A172 (cell line): ENCODE measurements at places on chromosomes 4 and X. TPM values are rescaled to one million over a fixed set of nuclear protein-coding genes. Genes with fewer than 3 reads are reported as not detected.

- no peak for DNase-seq
Observed at GRCh38 chr4:14065406-14065805, 437.9 kb upstream of the BOD1L1 start.

DNA sequence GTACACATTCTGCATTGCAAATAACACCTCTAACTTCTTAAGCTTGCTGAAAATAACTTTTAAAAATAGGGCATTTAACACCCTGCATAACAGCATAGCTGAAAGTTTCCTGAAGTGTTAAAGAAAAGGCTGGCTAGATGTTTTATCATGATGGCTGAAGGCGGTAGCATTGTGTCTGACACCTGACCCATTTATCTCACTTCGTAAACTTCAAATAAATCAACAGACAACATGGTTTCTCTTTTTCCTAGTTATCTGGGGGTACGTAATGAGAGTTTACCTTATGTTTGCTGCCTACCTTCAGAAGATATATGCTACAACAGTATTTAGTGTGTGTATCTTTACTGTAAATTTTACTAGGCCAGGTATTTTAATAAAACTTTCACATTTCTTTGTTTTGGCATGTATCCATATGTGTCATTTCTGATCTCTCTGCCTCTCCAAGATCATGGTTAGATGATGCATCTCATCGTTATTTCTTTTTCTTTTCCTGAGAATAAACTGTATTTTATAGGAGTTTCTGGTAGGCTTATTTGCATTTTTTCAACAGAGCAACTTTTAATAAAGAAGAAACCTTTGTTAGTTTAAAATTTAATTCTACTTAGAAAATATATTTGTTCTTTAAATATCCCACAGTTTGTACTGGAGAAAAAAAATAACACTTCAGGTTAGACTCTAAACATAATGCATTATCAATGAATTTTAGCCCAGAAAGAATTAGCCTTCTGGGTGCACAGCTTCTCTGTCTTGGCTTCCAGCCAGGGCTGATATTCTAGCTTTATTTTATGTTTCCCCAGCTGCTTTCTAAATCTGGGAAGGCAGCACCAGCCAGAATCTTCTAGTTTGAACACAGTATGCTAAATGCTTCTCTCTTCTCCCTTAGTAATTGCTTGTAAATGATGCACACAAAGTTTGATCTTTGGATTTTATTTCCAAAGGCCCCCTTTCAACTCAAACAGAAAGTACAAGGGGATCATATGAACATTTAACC, 2.9 kb downstream of the NDST4 start:
- no peak for DNase-seq

DNA sequence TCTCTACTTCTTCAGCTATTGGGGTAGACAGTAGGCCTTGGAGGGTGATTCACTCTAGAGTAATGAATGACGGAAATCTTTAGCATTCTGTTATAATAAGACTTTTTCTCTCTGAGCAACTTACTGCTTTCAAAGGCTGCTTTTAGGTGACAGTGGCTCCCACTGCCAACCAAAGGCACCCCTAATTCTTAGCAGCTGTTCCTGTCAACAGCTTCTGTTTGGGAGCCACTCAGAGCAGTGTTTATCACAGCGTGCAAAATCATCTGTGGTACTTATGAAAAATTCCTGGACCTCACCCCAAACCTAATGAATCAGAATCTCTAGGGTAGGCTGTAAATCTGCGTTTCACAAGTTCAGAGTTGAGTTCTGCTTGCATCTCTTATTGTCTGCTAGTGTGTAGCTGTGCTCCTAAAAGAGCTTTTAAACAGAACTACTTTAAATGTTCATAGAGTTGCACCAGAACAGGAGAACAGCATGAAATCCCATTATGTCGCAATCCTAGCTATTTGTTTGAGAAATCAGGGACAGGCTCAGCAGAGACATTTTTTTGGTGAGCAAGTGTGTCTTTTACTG, 52.8 kb upstream of the POU4F2 start:
- DNase-seq, result peak; percentile 16

GRCh38 chr4:114396808-114397207, 201.8 kb upstream of the UGT8 start:
- DNase-seq, result no peak

DNA sequence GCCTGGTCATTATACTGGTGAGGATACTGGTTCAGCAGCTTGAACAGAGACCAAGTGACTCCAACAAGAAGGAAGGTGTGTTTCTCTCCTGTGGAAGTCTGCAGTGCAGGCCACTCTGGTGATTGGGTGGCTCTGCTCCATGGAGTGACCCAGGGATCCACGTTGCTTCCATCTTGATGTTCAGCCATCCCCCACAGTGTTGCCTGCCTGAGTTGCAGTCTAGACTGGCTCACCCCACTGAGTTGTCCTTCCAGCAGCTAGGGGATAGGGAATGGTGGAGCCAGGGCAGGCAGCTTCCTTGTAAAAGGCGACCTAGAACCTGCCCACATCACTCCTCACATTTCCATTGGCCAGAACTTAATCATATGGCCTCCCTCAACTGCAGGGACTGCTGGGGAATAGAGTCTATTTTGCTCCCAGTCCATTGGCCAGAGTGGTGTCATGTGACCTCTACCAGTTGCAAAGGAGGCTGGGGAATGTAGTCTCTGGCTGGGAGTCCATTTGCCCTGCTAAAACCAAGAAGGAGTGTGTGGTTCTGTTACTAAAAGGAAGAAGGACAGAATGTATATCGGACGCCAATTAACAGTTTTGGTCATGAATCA, 8.0 kb downstream of the MAN2B2 start:
- DNase-seq, result peak; percentile 38

- no peak for DNase-seq
Observed at GRCh38 chrX:11472381-11472780, 179.2 kb downstream of the AMELX start.

- DNase-seq, result no peak
Observed at GRCh38 chr4:76874176-76874575, 23.8 kb downstream of the SOWAHB start.

DNA sequence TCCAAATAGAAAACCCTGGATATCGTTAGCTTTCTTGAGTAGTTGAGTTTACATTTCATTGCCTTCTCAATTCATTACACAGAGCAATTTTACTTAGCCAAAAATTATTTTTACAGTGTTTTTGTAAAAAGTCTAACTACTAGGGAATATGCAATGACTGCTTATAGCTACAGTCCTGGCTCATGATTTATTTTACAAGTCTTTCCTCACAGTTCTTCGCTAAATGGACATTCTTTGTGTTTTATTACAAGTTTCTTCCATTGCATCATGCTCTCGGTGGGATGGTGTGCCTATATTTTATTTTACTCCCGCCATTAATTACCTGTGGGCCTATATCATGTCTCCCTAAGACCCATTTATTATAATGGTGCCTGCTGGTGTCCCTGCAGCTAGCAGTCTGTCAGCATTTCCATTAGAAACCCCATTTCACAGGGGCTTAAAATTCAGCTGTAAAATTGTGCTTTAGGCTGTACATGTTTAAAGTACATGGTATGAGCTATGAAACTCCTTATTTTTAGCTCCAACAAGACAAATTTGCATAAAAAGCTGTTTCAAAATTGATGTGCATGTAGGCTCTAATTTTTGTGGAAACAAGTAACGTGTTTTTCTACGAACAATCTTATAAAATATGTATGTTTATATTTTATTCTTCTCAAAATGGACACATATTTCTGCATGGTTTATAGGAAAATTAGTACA, 227.4 kb downstream of the SLC7A11 start:
- no peak for DNase-seq

DNA sequence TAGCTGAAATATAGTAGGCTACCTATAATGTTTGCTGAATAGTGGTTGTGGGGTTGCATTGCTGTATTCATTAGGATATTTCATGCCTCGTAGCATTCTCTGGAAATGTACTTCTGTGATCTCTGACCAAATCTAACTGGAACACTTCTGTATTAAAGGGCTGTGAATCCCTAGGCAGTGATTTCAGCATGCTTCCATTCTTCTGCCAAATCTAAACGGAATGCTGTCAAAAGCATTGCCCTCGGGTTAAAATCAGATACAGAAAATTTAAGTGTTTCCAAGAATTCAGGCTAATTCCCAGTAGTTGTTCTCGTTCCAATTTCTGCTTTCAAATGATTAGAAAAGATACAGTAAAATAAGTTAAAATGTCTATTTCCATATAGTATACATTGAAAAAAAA, 1847.5 kb upstream of the IGFBP7 start:
- DNase-seq, result no peak

- no peak for DNase-seq
Observed at GRCh38 chrX:136589966-136590365, 58.0 kb downstream of the VGLL1 start.

- no peak for DNase-seq
Observed at GRCh38 chr4:42945874-42946273, 53.4 kb downstream of the GRXCR1 start.

- no peak for DNase-seq
Observed at GRCh38 chr4:109554971-109555370, 5.1 kb upstream of the MCUB start.

DNA sequence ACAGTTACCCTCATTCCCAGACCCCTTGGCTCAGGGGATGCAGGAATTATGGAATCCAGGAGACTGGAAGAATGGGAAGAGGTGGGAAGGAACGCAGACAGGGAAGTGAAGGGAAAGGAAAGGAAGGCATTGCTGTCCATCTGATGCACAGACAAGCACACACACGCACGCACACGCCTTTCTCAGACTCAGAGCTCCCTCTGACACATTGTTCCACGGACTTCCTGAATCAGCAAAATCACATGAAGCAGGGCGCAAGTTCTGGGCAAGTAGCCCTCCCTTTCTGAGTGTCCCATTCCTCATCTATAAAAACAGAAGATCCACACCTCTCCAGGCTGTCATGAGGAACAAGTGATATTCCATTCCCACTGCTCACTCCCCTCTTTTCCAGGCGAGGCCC, 13.2 kb downstream of the IQSEC2 start:
- DNase-seq, result no peak

GRCh38 chr4:112853662-112854256, 195.7 kb upstream of the ANK2 start:
- DNase-seq, result no peak

DNA sequence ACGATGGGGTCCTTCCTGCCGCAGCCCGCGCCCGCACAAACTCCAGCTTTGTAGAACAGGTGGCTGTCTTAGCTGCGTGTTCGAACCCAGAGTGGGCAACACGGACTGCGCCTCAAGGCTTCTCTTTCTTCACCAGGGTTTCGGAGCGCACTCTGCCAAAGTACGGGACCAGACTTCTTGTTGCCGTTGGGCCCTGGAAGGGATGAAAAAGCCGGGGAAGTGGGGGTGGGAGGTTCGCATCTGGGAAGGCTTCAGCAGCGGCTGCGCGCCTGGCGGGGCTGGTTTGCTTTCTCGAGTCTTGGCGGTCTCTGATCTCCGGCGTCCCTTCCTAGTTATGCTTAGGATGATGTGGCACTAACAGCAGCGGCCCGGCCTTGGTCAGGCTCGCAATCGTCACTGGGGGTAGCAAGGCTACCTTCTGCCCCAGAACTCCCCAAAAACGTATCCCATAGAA, 673 bp downstream of the PARM1 start:
- DNase-seq, result no peak

DNA sequence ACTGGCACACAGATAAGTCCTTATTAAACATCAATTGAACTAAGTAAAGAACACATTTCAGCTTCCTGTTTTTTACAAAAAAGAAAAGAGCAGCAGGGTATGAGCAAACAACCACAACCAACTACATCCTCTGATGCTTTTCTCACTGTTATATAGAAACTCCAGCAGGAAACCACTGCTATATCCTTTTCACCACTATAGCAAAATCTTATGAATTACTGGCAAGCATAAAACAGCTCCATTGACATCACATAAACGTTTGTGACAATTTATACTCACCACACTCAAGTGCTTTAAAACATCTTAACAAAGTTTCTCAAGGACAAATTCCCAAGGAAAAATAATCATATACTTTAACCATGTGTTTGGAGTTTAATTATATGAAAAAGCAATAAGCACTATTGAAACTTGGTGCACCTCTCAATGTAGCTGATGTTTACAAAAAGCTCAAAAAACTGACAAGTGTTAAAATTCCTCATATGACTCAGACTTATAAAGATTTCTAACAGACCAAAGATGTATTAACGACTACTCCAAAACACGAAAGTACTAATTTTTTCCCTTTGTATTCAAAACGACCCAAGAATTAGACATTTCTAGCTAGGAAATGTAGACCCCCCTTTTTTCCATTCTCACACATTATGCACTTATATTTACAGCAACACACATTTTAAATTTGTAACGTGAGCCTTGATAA, 12.9 kb downstream of the GPRIN3 start:
- no peak for DNase-seq

DNA sequence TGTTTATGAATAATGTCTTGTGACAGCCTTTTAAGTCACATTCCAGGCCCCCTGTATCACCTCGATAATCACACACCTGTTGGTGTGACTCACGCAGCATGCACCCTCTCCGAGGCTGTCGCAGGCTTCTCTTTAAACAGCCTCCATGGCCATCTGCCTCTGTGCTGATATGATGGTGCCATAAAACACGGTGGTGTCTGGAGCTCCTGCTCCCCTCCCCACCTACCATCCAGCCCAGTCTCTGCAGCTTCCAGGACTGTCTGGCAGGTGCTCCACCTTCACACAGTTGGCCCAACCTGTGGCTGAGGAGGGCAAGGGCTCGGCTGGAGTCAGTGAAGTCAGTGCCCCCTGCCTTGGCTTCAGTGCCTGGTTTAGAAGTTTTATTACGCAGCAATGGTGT, 173.8 kb upstream of the RPL34 start:
- DNase-seq, result no peak

- DNase-seq, result no peak
Observed at GRCh38 chrX:152798945-152799344, 29.5 kb upstream of the MAGEA6 start.

- DNase-seq, result no peak
Observed at GRCh38 chr4:122681568-122681967, 50.9 kb upstream of the BBS12 start.

NUDT11 gene
- not detected in 2 replicates for total RNA-seq

DCAF8L2 gene
- not detected in 2 replicates for total RNA-seq

AVPR2 gene
- 2.0 and 2.6 TPM in 2 replicates for total RNA-seq

INTU gene
- 2.9 and 3.3 TPM in 2 replicates for total RNA-seq

PF4V1 gene
- not detected in 2 replicates for total RNA-seq

AFF2 gene
- under 0.01 and 0.02 TPM in 2 replicates for total RNA-seq

KLB gene
- not detected in 2 replicates for total RNA-seq
